Ovary (tissue), 10 donors: ENCODE measurements at places on chromosomes 11 and 22.
A peak's percentile ranks its signal among the peaks of the same experiment; 100 is the strongest.

DNA sequence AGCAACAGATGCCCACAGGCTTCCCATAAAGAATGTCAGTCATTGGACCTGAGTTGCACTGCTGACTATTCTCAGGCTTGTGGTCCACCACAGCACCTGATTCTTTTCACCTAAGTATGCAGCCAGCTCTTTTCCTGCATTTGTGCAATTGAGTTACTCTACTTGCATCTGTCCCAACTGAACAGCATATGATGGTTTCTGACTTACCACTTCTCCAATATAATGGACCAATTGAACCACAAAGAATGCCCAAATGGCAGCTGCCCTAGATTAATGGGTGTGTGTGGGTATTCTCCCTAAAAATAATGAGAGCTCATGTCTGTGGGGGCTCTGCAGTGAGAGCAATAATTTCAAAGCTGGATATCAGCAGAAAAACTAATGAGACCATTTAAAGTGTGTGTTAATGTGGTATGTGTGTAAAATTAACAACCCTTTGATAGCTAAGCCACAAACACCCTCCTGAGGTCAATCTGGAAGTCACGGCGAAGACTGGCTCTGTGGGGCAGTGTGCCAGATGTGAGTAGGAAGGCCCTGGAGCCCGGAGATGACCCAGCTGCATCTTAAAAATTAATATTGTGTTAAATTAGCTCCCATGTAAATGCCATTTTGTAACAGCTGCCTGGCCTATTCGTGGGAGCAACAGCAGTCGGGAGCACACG is 43.8 kb downstream of the SC5D start:
- no peak for DNase-seq

DNA sequence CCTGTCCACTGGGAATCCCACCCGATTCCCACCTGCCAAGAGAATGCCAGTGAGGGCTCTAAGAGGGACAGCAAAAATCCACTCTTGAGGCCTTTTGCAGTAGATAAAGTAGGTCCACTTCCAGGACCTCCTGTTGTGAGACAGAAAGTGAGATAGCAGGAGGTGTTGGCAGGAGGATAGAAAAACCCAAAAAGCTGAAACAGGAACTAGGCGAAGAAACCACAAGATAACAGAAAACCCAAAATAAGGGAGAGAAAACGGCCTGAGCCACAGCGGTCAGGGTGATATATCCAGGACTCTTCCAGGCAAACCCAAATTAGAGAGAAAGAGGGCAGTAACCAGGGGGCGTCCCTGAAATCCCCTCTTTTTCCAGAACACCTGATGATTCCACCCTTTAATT is 79.7 kb upstream of the LINC01488 start:
- no peak for DNase-seq

DNA sequence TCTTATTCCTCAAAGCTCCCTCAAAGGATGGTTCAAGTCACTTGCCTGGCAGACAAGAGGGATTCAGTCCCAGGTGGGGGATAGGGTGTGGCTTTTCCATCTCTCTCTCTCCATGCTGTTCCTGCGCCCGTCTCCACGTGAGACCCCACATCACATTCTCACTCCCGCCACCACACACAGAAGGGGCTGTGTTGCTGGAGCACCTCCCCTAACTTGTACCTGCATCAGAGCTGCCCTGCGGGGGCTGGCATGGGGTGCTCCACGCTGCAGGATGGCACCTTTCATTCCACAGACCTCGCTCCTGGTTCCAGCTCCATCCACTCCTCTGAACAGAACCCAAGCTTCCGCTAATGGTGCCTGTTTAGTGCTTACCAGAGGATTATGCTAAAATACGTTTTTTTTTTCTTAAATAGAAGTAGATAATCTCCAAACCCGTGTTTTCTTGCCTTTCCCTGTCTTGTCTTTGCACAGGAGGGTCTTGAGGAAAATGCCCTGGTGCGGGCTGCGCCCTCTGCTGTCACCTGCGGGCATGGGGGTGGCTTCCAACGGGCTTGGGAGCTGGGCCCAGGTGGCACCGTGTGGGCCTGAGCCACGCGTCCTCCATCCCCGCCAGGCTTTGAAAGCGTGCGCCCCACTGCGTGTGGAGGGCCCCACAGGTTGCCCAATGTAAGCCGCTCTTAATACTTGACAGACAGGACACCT is 985.6 kb downstream of the BRD1 start:
- DNase-seq, result no peak

DNA sequence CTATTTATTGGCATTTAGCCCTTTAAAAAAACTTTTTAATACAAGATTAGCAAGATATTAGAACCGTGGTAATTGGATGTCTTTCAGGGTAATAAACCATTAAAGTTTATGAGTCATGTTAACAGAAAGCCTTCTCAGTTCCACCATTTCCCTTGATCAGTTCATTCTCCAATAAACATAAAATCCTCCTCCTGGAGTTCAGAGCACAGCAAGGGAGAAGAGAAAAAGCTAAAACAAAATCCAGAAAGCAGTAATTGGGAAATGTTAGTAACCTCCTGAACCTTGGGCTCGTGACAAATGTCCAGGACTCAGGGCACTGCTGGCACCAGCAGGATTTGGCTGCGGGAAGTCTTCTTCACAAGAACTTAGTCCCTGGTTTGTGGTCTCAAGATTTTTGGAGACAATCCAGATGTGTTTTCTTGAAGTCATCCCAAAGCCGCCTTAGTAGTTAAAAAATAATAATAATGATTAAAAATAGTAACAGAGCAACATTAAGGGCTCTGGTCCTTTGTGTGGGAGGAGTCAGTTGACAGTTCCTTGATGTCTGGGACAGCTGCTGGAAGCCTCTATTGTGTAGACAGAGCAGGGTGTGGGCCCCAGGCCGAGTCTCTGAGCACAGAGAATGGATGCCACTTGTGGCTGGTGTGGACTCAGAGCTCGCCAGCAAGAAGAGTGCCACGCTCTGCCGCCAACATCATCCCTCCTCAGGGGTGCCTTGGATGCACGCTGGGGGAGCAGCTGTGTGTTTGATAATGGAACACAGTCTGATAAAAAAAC is 43.4 kb upstream of the PITPNB start:
- DNase-seq, result no peak

DNA sequence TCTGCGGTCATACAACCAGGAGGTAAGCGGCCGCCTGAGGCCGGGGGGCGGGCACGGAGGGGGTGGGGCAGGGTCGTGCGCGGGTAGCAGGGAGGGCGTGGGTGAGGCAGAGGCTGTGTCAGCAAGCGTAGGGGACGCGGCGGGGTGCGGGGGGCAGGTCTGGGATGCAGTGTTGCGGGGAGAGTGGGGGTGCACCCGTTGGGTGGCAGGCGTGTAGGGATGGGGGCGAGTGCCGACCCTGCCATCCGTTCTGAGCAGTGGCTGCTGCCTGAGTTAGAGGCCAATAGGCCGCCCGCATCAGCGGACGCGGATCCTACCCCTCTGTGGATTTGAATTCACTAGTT is 1.4 kb downstream of the RIC8A start:
- DNase-seq, result peak; percentile 51

- DNase-seq, result no peak
Measured at GRCh38 chr22:42320443-42321416, 50.3 kb upstream of the TCF20 start.

DNA sequence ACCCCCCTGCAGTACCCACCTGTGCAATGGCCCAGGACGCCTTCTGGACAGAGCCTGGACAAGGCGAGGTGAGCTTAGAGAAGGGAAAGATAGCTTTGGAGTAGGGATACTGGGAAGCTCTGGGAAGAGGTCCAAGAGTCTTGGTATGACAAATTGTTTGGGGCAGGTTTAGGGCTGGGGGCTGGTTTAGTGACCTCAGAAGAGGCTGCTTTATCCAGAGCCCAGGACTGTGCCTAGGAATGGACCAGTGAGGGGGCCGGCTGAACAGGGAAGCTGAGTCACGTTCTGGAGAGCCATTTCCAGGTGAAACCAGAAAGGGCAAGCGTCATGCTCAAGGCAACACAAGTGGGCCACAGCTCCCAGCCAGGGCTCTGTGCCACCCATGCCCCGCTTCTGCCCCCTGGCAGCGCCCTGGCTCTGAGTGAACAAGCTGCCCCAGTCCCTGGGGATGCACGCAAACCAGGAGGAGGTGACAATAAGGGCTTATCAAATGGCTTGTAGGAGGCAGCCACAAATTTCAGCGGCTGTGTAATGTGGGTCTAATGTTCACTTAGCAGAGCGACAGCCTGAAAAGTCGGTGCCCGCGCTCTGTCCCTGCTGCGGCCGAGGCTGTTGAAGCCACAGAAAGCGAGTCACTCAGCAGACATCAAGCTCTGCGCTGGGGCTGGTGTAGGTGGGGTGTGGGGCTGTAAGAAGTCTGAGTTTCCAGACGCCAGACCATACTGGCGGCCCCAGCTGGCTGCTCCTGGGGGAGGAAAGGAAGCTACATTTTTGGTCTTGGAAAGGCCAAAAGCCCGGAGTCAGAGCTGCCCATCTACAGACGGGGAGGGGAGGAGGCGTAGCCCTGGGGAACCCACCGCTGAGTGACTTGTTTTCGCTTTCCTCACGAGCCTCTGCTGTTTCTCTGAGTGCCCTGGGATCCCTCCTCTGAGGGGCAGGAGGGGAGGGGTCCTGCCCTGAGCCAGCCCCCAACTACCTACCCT is 18.3 kb upstream of the SYT7 start:
- peak; percentile 68 for DNase-seq

DNA sequence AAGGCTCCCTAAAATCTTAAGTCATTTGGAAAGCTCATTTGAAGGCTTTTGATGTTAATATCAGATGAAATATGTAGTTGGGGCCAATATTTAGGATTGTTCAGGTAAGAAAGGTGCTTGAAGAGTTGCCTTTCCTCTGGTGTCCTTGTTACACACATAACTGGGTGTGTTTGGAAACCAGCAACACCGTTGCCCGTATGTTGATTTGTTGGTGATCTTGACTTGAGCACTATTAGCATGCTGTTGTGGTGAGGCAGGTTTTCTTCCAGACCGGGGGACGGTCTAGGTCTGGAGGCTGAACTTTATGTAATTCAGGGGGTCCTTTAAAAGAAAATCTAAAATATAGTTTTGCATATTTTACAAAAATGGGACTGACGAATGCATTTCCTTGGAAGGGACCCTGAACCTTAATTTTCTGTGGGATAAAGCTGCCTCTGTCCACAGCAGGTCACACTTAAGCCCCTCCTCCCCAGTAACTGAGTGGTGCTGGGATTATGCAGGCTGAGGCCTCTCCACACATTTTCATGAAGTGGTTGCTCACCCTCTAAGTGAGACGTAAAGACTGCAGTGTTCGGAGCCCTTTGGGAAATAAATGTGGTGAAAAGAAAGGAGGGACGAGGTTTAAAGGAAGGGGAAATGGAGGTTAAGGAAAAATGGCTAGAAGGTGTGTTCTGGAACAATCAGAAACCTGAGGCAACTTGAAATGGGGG is 1.8 kb downstream of the YWHAH start:
- no peak for DNase-seq

GRCh38 chr11:14414470-14415461 is 55.8 kb upstream of the RRAS2 start:
- DNase-seq, result no peak

DNA sequence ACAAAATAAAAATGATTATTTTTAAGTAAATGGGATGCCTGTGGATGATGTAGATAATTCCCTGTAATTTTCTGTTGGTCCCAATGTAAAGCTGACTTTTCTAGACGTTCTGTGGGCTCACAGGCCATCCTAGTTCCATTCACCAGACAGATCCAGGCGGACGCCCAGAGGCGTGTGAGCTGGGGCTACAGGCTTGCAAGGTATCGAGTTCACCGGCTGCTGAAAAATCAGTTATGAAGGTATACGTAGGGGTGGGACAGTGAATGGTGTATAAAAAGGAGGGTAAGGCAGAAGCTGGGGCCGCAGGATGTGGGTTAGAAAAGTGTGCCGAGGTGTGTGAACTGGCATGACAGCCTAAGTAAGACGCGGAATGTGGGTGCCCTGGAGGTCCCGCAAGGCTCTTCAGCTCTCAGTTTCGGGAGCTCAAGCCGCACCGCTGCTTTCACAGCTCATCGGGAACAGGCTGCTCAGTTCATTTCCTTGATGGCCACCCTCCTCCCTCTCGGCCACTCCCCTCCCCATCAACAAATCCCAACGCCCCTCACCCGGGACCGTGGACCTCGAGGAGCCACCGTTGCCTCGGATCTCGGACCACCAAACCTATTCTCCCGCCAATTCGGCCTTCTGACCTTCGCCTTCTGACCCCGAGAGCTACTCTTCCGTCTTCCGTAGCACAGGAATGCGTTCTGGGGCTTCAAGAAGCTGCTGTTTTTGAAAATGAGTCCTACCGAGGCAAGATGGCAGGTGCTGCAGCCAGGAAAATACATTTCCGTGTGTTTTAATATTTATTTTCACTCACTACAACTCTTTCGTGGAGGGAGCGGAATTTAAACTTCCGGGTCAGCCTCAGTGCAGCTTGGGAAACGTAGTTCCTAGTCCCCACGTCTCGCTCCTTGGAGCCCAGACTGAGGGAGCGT is at the start of gene XNDC1N:
Gene XNDC1N (minus strand): TSS at position 775 of the 917 bp plus-strand sequence. CDS start 5,241 bp downstream, outside the sequence.
- peak; percentile 79 for DNase-seq

GRCh38 chr11:105689631-105690030 is 79.8 kb downstream of the GRIA4 start:
- DNase-seq, result no peak

DNA sequence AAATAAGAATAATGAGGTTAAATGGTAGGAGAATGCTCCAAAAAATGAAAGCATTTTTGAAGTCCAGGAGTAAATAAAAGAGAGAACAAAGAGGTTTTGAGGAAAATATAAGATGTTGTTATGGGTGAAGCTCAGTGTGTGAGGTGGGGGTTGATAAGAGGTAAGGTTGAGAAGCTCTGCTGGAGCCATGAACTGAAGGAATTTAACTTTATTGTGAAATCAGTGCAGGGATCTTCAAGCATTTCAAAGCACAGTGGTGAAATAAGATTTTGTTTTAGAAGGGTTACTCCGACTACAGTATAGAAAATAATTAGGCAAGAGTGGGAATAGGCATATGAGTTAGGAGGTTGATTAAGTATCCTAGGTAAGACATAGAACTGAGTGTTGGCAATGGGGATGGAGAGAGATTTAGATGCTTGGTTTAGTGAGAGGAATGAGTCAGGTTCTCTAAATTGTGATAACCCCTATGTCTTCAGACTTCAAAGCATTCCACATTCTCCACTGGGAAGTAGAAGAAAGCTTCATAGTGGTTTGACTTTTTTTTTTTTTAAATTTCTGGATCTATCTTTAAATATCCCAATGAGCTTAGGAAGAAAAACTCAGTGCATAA is 403.2 kb downstream of the AASDHPPT start:
- no peak for DNase-seq

- DNase-seq, result no peak
Measured at GRCh38 chr22:17387356-17387755, 18.1 kb downstream of the CECR2 start.

DNA sequence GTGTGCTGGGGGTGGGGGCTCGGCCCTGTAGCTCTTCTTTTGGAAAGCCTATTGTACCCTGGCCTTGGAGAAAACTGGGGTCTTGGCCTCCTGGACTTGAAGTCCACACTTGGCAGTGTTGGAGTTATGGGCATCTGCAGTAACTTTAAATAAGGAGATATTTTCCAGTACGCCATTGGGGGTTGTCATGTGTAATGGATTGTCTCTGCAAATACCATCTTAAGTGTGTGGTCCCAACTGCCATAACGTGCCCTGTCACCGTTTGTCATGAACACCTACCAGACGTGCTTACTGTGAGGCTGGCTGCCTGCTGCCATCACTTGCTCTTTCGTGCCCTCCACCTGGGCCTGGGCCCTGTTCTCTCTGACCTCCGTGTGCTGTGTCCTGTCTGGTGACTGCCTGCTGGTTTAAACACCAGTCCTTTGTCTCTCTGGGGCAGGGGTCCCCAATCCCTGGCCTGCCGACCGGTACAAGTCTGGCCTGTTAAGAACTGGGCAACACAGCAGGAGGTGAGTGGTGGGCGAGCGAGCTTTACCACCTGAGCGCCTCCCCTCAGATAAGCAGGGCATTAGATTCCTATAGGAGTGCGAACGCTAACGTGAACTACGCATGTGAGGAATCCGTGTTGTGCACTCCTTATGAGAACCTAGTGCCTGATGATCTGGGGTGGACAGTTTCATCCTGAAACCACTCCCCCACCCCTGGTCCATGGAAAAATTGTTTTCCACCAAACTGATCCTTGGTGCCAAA is 3.6 kb upstream of the ZDHHC8 start:
- DNase-seq, result no peak
